ENCODE measurements at places on chromosomes 12 and 14. TPM values are rescaled to one million over a fixed set of nuclear protein-coding genes. Genes with fewer than 3 reads are reported as not detected.

CCDC197 gene
- not detected for total RNA-seq

OR6S1 gene
- total RNA-seq, result not detected

SERPINA1 gene
- 35.2 TPM for total RNA-seq

TAC3 gene
- not detected for total RNA-seq

NT5DC3 gene
- total RNA-seq, result 41.2 TPM
